ENCODE measurements at places on chromosomes 12 and 14.

GRCh38 chr14:51176839-51177238, 63.2 kb upstream of the TMX1 start:
- DNase-seq, result no peak

DNA sequence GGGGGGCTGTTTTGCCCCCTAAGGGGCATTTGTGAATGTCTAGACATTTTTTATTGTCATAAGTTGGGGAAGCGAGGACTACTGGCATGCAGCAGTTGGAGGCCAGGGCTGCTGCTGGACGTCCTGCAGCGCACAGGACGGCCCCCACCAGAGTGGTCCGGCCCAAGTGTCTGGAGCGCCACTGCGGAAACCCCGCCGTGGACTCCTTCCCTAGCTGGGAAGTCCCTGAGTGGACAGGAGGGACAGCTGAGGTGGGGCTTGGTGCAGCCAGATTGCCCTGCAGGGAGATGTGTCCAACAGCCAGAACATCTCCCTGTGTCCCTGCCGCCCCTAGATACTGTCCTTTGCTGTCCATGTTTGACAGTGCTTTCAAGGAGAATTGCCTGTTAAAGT, 5.5 kb downstream of the CKB start:
- DNase-seq, result no peak

GRCh38 chr12:11746024-11746771, 96.7 kb downstream of the ETV6 start:
- DNase-seq, result no peak

DNA sequence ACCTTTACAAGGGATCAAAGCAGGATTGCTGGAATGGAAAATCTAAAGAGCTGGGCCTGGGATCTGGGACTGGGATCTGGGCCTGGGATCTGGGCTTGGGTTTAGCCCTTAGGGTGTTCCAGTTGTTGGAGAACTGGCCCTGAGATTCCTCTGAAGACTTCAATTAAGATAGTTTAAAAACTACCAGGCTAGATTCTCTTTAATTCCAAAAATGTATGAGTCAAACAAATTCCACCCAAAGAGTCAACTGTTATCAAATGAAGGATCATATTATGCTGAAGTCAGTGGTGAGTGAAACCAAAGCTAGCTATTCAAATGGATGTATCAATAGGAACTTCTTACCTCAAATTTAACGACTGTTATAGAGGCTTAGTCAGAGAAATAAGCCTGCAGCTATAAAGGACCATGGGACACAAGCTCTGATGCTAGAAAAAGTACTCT, 40.5 kb downstream of the LIMA1 start:
- no peak for DNase-seq

DNA sequence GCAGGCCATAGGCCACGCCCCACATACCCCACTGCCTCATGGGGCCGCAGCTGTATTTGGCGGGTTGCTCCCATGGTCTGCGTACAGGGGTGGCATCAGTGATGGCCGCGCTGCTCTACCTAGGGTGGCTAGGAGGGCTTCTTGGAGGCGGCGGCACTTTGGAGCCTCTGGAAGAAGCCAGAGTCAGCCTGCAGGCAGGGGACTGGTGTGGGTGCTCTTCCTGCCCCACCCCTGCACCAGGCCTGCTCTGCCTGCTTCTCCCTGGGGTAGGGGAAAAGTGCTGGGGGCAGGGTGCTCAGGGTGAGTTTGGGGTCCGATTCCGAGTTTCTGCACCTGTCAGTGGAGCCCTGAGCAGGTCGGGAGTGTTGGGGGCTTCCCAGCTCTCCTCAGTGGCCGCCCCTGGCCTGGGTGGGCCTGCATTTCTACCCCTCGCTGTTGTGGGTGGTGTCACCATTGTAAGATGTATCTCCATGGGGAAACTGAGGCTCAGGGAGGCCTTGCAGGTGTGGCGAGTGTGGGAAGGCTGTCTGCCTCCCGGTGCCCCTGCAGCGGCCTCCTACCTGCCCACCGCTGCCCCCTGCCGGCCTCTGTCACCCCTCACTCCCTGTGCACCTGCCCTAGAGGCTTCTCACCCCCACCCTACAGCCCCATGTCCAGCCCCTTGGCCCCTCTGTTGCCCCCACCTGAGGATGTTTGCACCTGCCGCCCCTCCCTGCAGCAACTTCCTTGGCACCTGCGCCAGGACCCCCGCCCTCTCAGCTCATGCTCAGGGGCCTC, 5.5 kb downstream of the CEP170B start:
- DNase-seq, result no peak

GRCh38 chr14:39430762-39431415, 1.3 kb downstream of the FBXO33 start:
- DNase-seq, result no peak

Data from posterior cingulate gyrus (tissue), 11 donors.